ENCODE measurements at places on chromosomes 4 and X. TPM values are rescaled to one million over a fixed set of nuclear protein-coding genes. Genes with fewer than 3 reads are reported as not detected.

GRCh38 chrX:69741721-69742120 is 125.8 kb downstream of the EDA start:
- DNase-seq, result no peak

DNA sequence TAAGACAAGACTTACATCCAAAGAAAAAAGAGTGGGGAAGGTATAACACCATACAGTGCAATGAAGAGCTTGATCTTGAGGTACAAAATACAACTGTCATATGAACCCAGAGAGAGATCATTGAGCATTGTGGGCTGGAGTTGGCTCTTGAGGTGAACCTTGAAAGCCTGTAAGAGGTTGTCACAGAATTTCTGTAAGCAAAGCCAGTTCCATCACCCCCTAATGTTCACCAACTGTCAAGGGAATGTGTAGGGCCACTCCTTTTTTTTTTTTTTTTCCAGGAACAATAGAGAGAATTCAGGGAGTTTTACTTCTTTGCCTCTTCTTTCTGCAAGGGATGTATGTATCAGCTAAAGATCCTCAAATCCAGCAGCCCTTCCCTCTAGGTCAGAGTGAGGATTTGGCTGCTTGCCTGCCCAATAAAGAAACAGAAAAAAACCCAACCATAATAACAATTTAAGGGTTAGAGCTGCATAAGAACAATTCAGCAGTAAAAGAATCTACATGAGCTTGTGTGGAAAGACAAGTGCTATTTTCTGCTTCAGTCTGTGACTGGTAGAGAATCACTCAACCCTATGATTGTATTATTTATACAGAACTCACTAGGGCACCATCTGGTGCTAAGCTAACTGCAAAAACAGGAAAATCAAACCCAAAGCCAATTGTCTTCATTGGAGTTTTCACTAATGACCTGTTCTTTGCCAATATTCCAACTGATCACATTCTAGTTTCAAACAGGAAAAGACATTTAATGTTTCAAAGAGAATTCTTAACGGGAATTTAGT is 217.5 kb upstream of the TEX13C start:
- no peak for DNase-seq

GRCh38 chr4:101334963-101335572 is 12.3 kb downstream of the PPP3CA start:
- no peak for DNase-seq

SMIM43 gene
- not detected for total RNA-seq

All from mucosa of gallbladder (tissue), 1 donor.